ENCODE measurements at places on chromosomes 1 and 21. TPM values are rescaled to one million over a fixed set of nuclear protein-coding genes. Genes with fewer than 3 reads are reported as not detected.

DNA sequence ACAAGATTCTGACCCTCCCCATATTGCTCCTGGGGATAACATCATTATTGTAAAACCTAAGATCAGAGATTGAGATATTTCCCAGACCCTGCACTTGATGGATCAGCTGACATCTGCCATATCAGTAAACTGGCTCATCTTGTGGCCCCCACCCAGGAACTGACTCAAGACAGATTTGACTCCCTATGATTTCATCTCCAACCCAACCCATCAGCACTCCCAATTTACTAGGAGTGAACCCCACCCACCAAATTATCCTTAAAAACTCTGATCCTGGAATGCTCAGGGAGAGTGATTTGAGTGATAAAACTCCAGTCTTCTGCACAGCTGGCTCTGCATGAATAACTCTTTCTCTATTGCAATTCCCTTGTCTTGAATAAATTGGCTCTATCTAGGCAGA, 6.1 kb upstream of the CLCC1 start:
- no peak for DNase-seq

HPDL gene
- polyA plus RNA-seq: 1.8 TPM

- no peak for DNase-seq
Observed at GRCh38 chr1:27428316-27429028, 36.0 kb downstream of the GPR3 start.

BTBD19 gene
- polyA plus RNA-seq: 7.9 TPM

GRCh38 chr1:176174108-176174507, 33.0 kb downstream of the COP1 start:
- DNase-seq: no peak

MLLT11 gene
- 11.1 TPM for polyA plus RNA-seq

DNA sequence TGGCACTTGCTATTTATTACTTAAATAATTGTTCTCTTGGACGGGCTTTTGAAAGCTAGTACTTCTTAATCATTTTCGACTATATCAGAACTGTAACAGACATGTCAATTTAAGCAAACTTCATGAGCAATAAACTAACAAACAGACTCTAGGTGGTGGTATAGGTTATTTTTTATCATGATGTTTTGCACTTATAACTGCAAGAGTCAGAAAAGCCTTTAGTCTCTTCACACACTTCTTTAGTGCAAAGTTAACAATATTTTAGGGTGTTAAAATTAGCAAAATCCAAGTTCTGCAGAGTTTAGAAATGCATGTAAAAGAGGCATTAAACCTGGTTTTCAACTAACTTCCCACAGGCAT, 2.2 kb downstream of the NRIP1 start:
- no peak for DNase-seq

DNA sequence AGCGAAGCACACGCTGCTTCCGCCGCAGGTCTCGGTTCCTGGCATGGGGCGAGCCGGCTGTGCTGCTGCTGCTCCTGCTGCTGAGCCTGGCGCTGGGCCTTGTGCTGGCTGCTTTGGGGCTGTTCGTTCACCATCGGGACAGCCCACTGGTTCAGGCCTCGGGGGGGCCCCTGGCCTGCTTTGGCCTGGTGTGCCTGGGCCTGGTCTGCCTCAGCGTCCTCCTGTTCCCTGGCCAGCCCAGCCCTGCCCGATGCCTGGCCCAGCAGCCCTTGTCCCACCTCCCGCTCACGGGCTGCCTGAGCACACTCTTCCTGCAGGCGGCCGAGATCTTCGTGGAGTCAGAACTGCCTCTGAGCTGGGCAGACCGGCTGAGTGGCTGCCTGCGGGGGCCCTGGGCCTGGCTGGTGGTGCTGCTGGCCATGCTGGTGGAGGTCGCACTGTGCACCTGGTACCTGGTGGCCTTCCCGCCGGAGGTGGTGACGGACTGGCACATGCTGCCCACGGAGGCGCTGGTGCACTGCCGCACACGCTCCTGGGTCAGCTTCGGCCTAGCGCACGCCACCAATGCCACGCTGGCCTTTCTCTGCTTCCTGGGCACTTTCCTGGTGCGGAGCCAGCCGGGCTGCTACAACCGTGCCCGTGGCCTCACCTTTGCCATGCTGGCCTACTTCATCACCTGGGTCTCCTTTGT, 2.6 kb downstream of the TAS1R3 start:
- no peak for DNase-seq

Data from hindlimb muscle (tissue), 1 donor.